Kidney epithelial cell (primary cell): ENCODE measurements at places on chromosomes 5 and 9. TPM values are rescaled to one million over a fixed set of nuclear protein-coding genes. Genes with fewer than 3 reads are reported as not detected.
A peak's percentile ranks its signal among the peaks of the same experiment; 100 is the strongest.

DDX4 gene
- not detected in 2 replicates for total RNA-seq

DNA sequence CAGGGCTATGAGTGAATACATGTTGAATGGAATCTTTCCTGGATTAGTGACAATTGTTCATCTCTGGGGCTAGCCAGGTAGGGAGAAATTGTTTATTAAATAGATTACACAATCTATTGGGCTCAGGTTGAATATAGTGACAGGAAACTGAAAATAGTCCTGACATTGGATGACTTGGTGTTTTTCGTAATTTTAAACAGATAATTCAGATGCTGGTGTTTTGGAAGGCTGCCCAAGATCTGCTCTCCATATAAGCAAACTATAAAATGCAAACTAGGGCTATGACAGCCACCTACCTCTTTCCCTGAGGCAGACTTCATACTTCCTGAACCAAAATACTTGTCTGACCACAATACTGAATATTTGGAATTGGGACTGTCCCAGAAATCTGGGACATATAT lies 99.1 kb downstream of the ENC1 start:
- DNase-seq: no peak

- no peak for DNase-seq
Observed at GRCh38 chr5:143161885-143162540, 241.5 kb downstream of the NR3C1 start.

- no peak for DNase-seq
Observed at GRCh38 chr5:158881091-158881880, 218.4 kb downstream of the EBF1 start.

GRCh38 chr5:61652916-61653315 lies 320.9 kb downstream of the ZSWIM6 start:
- no peak for DNase-seq

- no peak for DNase-seq
Observed at GRCh38 chr5:55923865-55924500, 70.8 kb downstream of the IL6ST start.

ASTN2 gene
- total RNA-seq: 9.2 and 12.2 TPM in 2 replicates

ZNF300 gene
- total RNA-seq: 8.5 and 9.2 TPM in 2 replicates

GRCh38 chr9:120336021-120336752 lies 243.8 kb downstream of the CDK5RAP2 start:
- DNase-seq: peak; percentile 19

TMEM171 gene
- total RNA-seq: 2.9 and 3.0 TPM in 2 replicates

FBN2 gene
- 25.2 and 31.9 TPM in 2 replicates for total RNA-seq

TRAF1 gene
- 7.5 and 13.2 TPM in 2 replicates for total RNA-seq

GRCh38 chr9:76200315-76200714 lies 193.9 kb downstream of the RFK start:
- DNase-seq: no peak

STKLD1 gene
- 0.27 TPM in 1 of 2 replicates, not detected in the other for total RNA-seq

NIM1K gene
- total RNA-seq: 0.07 and 0.21 TPM in 2 replicates

CMYA5 gene
- total RNA-seq: 0.96 and 2.9 TPM in 2 replicates

DNA sequence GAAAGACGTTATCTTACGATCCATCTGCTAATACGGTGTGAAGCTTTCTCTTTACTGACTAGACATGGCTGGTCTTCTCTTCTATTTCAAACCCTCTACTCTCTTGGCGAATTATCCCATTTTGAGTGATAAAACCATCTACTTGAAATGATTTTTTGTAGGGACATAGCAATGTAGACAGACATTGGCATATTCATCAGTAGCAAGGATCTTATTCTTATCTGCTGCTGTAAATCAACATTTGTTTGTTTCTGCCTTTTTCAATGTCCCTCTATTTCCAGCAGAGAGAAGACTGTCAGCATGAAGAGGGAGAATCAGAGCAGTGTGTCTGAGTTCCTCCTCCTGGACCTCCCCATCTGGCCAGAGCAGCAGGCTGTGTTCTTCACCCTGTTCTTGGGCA lies at the start of gene OR1J4:
OR1J4 (plus strand) TSS at position 301 of the 400 bp plus-strand sequence; CDS start at position 301, 0 bp downstream.
- DNase-seq: no peak

CCL21 gene
- not detected in 2 replicates for total RNA-seq

GRCh38 chr5:80703747-80704146 lies 49.0 kb upstream of the DHFR start:
- no peak for DNase-seq
